Cerebellum (tissue), 4 donors: ENCODE measurements at places on chromosomes 4 and X.

GRCh38 chrX:136747003-136747986 lies 33.4 kb downstream of the ARHGEF6 start:
- DNase-seq, result no peak

- DNase-seq, result no peak
These were observed 20.5 kb upstream of the CYBB start for GRCh38 chrX:37759351-37759750.

DNA sequence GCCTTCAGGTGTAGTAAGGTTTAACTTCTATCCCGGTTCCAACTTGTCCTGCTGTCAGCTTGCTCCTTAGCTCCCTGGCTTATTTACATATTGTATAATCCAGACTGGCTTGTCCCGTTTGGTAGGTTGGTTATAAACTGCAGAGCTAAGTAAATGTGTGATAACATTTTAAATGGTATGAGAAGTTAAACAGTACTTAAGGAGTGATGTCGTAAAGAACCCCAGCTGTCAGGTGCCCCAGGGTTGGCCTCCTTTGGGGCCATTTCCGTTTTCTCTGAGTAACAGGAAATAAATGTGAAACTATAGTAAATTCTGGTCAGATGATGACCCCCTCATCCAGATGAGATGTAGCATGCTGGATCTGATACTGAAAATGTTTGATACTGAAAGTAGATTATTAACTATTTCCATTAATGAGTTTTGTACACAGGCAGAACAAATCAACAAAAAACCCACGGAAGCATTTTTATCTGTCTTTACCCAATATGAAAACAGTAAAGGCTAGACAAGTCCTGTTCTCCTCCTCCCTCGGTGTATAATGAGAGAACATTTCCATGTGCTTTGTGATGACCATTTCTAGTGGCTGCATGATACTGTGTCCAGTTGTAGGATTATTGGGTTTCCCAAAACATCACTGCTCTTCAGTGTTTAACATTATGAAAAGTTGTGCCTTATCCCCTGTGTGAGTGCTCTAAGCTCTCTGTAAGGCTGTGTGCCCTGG lies 22.4 kb downstream of the GAB1 start:
- no peak for DNase-seq

DNA sequence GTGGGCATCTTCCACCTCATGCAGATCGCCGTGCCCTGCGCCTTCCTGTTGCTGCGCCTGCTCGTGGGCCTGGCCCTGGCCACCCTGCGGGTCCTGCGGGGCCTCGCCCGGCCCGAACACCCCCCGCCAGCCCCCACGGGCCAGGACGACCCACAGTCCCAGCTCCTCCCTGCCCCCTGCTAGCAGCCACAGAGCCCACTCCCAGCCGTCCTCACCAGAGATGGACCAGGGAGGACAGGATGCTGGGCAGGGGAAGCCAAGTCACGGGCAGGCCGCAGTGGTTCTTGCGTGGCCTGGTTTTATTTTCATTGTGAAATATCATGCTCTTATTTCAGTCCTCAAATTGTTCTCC lies 15.1 kb downstream of the DGKQ start:
- DNase-seq, result no peak

DNA sequence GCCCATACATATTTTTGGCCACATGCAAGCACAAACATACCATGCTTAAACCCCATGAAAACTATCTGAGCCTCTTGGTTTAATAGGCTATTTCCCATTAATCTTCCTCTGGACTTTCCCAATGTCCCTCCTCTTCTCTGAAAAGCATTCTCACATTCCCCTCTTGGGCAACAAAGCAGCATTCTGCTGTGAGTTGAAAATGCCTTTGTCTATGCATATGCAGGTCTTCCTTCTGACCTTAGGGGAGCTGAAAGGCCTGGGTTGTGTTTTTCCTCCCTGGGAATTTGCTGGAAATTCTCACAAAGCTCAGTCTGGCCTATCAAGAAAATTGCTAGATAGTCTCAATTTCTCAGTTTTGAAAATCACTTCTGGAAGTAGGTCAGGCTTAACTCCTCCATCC lies 4.2 kb downstream of the VSIG4 start:
- DNase-seq, result no peak

- DNase-seq, result peak; percentile 74
These were observed at the start of gene FGFR3 for GRCh38 chr4:1792832-1793495. Gene FGFR3 (plus strand): TSS chr4:1793293. CDS start chr4:1793935, 642 bp downstream.

DNA sequence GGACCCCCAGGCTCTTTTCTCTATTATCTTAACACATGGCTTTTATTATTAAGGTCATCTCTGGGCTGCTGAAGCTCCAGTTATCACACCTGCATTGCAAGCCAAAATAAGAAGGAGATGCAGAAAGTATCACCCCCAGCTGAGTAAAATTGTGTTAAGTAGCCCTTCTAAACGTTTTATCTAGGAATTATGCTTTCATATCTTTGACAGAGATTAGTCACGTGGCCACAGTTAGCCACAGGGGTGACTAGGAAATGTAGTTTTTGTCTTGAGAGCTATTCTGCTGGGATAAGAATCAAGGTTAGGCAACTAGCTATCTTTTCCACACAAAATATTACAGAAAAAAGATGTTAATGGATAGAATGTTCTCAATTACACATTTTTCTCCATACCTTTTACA lies 102.1 kb downstream of the ANXA3 start:
- DNase-seq, result no peak

DNA sequence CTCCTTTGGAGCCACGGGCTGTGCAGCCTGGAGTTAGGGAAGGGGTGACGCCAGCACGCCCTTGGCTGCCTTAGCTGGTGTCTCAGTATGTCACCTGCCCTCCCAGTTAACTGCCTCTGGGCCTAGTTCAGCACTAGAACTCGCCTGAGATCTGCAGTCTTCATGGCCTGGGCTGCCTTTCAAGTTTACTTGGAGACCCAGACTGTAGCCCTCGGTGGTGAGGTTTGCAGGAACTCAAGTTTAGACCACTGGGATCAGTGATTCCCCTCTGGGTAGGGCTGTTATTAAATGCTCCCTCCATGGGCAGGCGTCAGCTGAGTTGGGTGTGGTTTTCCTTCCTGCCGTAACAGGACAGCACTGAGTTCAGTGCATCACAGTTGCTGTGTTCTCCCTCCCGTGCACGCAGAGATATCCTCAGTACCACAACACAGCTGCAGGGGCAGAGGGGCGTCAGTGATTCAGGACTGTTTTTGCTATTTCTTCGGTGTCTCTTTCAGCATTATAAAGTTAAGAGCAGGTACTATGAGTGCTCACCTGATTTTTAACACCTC lies 30.5 kb downstream of the PLAC8 start:
- DNase-seq, result no peak

- DNase-seq, result no peak
These were observed 739 bp downstream of the GAK start for GRCh38 chr4:931194-931959.

DNA sequence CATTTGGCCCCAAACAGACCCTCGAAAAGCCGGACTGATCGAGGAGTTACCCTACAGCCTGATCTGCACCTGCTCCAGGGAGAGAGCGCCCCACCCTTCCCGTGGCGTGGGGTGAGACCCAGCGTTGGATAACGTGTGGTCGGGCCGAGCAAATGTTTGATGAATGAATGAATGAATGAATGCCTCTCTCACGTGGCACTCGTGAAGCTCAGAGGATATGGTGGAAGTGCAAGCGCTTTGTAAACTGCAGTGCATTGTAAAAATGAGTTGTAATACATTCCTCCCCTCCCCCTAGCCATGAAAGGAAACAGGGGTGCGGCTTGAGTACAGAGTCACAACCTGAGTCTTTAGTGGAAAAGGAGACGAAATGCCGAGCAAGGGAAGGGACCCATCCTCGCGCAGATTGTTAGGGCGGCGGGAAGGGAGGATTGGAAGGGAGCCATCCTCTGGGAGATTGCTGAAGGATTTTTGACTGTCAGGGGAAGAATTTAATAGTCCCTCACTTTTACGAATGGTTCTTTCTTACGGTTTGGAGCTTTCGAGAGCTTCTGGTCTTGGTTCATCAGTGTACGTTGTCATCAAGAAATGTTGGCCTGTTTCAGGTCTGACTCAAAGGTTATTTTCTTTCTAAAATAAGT lies 772 bp upstream of the FBXW7 start:
- peak; percentile 24 for DNase-seq

DNA sequence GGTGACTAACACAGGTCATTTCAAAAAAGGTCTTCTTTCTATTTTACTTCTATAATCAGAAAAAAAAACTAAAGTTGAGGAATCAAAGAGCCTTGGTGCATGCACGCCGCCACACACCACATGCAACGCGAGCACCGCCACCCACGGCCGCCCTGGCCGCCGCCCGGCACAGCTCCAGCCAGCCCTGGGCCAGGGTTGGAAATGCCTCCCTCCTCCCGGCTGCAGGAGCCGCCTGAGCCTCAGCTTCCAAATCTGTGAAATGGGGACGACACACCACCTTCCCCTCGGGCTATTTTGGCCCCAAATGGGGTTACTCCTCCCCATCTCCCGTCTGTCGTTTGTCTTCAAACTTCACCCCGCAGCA lies 39.7 kb upstream of the MAN2B2 start:
- no peak for DNase-seq

- DNase-seq, result no peak
These were observed 94.2 kb downstream of the AASDH start for GRCh38 chr4:56293121-56293520.

- no peak for DNase-seq
These were observed 129.6 kb downstream of the DHRSX start for GRCh38 chrX:2371026-2371711.

GRCh38 chrX:135513130-135513515 lies 7.3 kb upstream of the INTS6L start:
- no peak for DNase-seq

- DNase-seq, result no peak
These were observed 116.9 kb upstream of the GABRA2 start for GRCh38 chr4:46506876-46507275.
